HAP-1 (cell line): ENCODE measurements at places on chromosomes 5 and 9.

- DNase-seq, result no peak
Measured at GRCh38 chr9:89427621-89428221, 70.2 kb downstream of the SEMA4D start.

GRCh38 chr5:74127381-74128320 is 501.7 kb downstream of the ARHGEF28 start:
- no peak for DNase-seq

- DNase-seq, result peak; percentile 73
Measured at GRCh38 chr9:106321394-106322180, 541.4 kb upstream of the ZNF462 start.

- no peak for DNase-seq
Measured at GRCh38 chr5:117504305-117504704, 929.7 kb upstream of the SEMA6A start.

DNA sequence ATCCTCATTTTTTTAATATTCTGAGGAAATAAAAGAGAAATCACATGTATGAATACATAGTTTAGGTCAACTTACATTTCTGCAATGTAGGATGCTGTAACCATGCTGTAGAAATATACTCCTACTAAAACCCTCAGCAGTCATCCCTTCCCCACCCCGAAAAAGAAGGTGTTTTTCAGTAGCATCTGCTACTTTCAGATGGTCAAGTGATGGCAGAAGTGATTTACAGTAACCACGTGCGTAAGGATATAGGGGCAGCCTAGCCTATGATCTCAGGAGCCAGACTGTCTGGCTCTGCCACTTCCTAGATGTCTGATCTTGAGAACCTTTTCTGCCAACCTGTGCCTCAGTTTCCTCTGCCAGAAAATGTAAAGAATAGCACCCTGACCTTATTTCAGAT is 26.0 kb upstream of the SYK start:
- DNase-seq, result no peak

- DNase-seq, result no peak
Measured at GRCh38 chr5:173853370-173854131, 34.6 kb upstream of the CPEB4 start.

GRCh38 chr5:173493846-173494245 is 122.6 kb downstream of the BOD1 start:
- DNase-seq, result no peak

DNA sequence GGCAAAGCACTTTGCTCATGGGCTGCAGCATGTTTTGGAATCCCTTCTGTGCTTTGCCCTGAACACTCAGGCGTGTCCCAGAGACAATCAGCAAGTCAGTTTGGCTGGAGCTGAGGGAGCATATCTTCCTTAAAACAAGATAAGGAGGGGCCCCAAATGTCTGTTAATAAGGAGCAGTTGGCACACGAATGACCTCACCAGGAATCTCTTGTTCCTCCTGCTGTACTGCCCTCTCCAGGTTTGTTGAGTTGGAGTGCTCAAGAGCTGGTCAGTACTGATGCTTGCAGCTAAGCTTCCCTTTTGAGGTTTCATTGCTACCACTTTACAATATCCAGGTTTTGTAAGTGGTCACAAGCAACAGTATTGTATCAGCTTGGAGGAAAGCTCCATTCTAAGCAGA is 101.3 kb upstream of the EGFLAM start:
- no peak for DNase-seq

DNA sequence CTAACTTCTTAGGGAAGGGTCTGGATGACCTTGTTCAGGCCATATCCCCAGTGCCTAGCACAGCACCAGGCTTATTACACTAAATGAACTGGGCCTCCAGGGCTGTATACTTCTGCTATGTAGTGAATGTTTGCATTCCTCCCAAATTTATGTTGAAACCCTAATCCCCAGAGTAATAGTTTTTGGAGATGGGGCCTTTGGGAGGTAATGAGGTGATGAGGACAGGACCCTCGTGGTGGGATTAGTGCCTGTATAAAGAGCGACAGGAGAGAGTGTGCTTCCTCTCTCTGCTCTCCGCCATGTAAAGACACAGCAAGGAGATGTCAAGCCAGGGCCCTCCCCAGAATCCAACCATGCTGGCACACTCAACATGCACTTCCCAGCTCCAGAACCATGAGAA is 148.3 kb downstream of the SEC61B start:
- DNase-seq, result no peak

GRCh38 chr9:123686131-123686828 is 243.6 kb downstream of the DENND1A start:
- no peak for DNase-seq

DNA sequence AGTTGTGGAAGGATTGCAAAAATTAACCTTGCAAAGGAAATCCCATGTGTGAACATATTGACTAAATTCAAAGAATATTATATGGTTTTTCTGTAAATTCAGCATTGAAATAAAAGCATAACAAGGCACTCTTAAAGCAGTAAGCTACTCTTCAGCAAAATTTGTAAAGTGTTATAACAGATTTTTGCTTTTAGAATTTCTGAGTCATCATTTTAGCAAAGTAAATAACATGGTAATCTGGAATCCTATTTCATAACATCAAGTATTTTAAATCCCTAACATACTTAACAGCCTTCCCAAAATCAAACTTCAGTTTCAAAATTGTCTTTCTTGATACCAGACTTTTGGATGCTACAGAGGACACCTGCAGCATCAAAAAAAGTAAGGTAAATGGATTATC is 436.0 kb upstream of the CDH9 start:
- DNase-seq, result no peak

GRCh38 chr9:87119328-87119881 is 172.1 kb upstream of the GAS1 start:
- no peak for DNase-seq

DNA sequence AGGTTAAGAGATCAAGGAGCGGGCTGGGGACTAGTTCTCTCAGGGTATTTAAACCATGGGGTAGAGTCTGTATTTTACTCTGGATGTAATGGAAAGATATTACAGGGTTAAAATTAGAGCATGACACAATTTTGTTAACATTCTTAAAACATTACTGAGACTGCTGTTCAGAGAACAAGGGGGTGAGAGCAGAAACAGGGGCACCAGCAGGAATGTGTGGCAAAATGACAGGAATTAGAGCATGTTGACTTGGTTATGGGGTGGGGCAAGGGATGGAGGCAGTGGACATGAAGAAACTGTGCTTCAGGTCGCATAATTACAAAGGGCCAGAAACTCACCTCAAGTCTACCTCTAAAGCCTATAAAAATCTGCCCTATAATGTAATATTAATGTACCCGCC is 75.0 kb downstream of the TMEM232 start:
- no peak for DNase-seq

- no peak for DNase-seq
Measured at GRCh38 chr5:124752854-124753720, 6.6 kb upstream of the ZNF608 start.

GRCh38 chr5:61071526-61071925 is 90.7 kb downstream of the SMIM15 start:
- no peak for DNase-seq

DNA sequence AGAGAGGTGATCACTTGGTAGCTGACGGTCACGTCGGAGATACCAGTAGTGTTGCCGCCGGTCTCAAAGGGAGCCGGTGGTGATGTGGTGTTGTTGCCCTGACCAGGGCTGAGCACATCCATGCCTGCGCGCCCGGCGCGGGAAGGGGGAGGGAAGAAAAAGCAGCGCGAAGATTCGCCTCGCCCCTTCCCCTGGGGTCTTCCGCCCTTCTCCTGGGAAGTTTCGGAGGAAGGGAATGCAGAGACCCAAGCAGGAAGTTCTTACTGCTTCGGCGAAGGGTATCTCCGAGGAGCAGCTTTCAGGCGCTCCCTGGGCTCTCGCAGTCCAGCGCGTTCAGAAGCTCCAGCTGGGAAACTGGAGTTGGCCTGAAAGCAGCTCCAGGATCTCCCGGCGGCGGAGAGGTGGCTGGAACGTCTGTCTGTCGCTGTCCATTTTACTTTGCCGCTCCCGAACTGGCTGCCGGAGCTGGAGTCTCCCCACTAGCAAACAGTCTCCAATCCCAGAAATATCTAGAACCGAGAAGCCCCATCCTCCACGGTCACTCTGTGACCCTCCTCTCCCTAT is 565 bp downstream of the HTR1A start:
- no peak for DNase-seq

DNA sequence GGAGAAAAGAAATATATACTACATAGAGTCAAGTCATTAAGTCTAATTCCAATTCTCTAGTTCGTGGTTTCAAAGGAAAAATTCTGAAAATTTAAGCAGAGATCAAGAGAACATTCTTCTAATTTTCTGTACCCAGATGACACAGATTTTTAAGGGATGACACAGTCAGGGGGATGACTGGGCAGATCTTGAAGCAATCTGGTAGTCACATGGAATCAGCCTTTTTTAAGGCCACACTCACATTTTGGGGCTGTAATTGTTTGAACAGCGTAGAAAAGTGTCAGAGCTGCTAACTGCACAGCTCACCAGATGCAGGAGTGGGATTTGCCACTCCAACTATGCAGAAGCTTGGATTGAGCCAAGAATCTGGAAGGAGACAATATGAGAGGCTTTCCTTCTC is 20.4 kb downstream of the PDE4D start:
- no peak for DNase-seq

GRCh38 chr5:4929092-4929655 is 211.0 kb upstream of the ADAMTS16 start:
- DNase-seq, result no peak

DNA sequence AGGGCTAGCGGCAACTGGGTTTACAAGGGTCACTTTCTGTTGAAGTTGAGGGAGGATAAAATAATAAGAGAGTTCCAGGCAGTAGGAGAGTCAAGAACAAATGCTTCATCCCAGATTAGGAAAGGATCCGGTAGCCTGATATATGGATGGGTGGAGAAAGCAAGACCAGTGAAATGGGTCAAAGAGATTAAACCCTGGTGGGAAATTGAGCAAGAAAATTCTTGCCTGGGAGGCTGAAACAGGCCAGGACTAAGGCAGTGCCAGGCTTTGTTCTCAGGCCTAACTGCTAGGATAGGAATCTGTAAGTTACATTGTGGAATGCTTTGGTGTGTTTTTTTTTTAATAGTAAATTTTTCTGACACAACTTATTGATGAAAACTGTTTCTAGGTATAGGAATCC is 257.4 kb upstream of the RFX3 start:
- no peak for DNase-seq

DNA sequence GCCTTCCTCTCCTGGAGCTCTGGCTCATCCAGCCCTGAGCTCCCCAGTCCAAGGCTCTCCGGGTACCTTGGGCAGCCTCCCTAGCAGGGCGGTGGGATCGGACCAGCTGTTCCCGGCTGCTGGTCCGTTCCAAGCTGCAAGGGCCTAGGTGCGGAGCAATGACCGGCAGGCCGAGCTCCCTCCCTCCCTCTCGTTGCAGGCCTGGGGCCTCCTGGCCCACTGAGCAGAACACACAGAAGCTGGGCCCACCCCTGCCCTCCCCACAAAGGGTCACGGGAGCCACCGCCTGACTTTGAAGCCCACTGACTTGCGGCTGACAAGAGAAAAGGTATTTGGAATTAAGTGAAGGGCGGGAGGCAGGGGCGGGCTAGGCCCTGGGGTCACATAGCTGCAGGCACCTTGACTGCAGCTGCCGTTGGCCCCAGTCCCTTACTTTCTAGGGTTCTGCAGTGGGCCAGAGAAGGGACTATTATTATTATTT is 104.7 kb upstream of the IER5L start:
- no peak for DNase-seq

DNA sequence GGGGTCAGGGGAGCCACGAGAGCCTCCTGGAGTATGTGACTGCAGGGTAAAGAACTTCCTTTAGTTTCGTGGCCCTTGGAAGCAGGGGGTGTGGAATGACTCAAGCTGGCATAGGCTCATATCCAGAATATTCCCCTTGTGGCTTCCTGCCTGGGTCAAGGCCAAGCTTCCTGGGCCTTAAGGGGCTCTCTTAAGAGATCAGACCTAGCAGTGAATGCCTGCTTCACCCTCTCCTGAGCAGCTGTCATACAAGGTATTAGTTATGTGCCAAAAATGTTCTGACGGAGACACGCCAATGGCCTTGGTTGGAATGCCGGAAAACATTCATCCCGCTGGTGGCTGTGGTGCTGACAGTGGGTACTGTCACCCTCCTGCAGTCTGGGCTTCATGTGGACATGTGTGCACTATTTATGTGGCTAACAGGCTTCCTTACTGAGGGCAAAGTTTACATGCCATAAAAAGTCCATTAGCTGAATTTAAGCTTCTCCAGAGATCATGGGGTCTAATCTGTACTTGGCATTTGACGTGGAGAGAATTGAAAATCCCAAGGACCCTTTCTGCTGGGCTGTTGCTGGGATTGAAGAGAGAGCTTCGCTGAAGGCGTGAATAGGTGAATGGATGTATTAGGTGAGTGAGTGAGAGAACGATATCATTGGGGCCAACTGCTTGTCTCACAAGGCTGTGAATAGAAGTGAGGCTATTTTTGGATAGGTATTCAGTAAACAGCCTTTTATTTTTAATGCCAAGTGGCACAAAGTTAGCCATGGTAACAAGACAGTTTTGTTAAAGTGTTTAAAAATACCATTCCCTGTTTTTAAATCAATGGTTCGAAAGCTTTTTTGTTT is 156.8 kb downstream of the MACROH2A1 start:
- DNase-seq, result no peak

GRCh38 chr5:159891371-159891770 is 24.9 kb upstream of the ADRA1B start:
- DNase-seq, result no peak

DNA sequence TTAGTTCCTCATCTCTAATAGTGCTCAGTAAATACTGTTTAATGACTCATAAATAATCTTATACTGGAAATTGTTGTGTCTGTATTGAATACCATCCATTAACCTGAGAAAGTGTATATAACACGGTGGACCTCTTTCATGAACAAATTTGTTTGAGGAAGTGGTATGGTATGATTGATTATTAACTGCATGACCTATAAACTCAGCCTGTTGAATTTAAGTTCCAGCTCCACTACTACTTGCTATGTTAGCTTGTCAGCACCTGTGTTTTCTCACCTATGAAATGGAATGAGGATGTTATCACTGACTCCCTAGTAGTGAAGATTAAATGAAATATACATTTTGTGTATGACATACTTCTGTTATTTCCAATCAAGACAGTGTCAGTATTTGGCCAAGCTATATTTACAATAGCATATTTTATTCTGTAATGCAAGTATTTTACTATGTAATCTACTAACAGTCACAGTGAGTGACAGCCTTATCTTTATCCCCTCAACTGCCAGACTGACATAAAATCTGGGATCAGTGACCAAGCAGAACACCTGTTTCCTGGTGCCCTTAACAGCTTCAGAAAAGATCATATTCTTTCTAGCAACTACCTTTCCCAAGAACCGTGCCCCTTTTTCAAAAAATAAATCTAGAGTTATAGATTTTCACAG is 77.3 kb upstream of the ITGA1 start:
- DNase-seq, result no peak

DNA sequence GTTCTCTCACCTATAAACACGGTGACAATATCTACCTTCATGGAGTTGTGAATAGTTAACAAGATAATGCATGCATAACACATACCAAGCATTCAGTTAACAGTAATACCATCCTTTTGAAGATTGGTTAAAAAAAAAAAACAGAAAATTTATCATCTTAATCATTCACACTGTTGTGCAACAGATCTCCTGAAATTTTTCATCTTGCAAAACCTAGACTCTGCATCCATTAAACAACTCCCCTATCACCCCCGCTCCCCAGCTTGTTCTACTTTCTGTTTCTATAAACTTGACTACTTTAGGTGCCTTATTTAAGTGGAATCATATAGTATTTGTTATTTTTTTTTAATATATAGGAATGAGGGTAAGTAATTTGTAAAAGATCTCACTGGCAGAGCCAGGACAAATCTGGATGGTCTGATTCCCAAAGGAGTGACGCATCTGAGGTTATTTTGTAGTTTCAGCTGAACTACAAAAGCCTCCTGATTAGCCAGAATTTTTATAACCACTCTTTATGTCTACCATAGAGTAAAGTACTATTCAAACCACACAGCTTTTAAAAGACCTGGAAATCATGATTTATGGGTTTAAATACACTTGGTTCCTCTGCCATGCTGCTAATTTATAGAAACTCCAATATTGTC is 93.0 kb downstream of the FANCC start:
- no peak for DNase-seq
